ENCODE measurements at places on chromosomes 1 and 21.

GRCh38 chr1:159916242-159917051 is 8.9 kb downstream of the TAGLN2 start:
- no peak overlapping the region for H3K4me3 ChIP-seq
- no peaks in the 10 kb centered on the region for H3K4me1 ChIP-seq
- H3K27ac ChIP-seq = peak overlapping the region; percentile 59
- no peaks in the 10 kb centered on the region for H3K27me3 ChIP-seq
- DNase-seq = peak; percentile 72

DNA sequence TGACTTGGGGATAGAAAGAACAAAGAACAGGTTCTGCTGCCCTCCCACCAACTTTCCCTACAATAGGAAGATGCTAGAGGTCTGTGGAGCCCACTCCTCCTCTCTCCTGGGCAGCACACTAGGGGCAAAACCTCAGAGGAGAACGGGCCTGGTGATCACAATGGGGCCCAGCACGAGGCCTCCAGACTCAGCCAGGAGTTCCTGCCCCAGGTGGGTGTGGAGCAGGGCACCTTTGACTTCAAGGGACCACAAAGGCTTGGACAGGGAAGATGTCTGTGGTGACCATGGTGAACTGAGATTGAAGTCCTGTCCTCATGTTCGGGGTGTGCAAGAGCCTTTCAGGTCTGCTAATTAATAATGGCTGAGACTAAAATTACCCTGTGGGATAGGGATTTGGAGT is 88.8 kb downstream of the LAMC2 start:
- no peaks in the 10 kb centered on the region for H3K4me1 ChIP-seq
- DNase-seq = no peak
- H3K36me3 ChIP-seq = no peaks in the 10 kb centered on the region

DNA sequence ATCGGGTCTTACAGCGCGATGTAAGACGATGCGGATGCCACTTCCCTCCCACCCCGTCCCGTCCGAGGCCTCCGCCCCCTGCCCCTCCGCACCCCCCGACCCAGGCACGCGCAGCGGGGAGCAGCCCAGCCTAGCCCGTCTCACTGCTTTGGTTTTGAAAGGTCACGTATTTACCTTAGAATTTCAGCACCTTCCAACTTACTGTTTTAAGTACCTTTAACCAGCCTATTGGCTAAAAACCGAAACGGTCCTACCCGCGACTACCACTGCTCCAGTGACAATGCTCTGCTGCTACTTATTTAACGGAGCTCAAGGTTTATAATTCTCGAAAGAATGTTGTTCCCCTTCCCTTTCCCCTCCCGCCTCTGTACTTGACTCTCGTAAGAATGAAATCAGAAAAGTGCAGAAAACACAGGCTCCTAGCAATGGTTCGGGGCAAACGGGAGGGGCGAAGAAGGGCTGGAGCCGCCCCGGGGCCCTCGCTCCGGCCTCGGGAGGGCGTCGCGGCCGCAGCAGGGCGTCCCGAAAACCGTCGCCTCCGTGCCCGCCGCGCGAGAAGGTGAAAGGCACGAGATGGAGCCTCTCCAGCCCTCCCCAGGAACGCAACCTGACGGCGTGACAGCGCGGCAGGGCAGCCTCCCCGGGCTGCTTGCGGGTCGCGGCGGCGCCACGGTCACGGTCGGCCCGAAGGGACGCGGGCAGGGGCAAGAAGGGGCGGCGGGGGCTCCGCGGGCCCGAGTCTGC is 667 bp downstream of the TMEM50B start:
- H3K4me1 ChIP-seq = no peaks in the 10 kb centered on the region
- peak; percentile 31 for DNase-seq
- peak overlapping the region; percentile 91 for H3K27ac ChIP-seq
- no peaks in the 10 kb centered on the region for H3K27me3 ChIP-seq
- H3K4me3 ChIP-seq = peak overlapping the region; percentile 94

DNA sequence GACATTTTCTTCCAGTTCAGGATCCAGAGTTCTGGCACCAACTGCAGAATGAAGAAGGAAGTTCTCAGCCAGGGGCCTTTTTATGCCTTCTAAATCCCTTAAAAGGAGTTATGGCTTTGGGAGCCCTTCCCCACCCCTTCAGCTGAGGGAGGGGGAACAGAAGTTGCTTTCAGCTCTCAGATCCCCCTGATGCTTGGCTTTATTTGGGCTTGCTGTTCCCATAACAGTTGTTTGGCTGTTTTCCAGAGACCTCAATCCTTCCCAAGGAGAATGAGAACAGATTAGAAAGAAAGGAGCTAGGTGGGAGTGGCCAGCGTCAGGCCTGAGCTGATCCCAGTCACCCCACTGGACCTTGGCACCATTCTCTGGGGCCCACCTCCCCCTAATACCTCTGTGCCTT is at the start of gene RPE65:
Gene RPE65 (minus strand): TSS at position 54 of the 400 bp plus-strand sequence. CDS start 49 bp downstream, at position 5.
- H3K36me3 ChIP-seq = no peaks in the 10 kb centered on the region
- no peaks in the 10 kb centered on the region for H3K27me3 ChIP-seq
- H3K27ac ChIP-seq = no peak within 1 kb of the TSS
- H3K4me1 ChIP-seq = no peaks in the 10 kb centered on the region
- no peak for DNase-seq
- H3K4me3 ChIP-seq = no peak within 1 kb of the TSS

DNA sequence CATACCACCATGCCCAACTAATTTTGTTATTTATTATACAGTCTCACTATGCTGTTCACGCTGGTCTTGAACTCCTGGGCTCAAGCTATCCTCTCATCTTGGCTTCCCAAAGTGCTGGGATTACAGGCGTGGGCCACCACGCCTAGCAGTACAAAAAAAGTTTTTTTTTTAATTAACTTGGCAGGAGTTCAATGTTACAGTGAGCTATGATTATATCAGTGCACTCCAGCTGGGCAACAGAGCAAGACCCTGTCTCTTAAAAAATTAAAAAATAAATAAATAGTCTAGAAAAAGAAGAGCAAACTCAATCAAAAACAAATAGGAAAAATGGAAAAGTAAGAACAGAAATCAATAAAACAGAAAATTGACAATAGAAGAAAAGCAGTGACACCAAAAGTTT is 25.7 kb downstream of the TMEM69 start:
- no peaks in the 10 kb centered on the region for H3K27me3 ChIP-seq
- DNase-seq = no peak
- H3K36me3 ChIP-seq = no peaks in the 10 kb centered on the region
- no peaks in the 10 kb centered on the region for H3K4me1 ChIP-seq
- H3K4me3 ChIP-seq = no peak overlapping the region
- no peak overlapping the region for H3K27ac ChIP-seq

GRCh38 chr1:160309571-160309970 is 24.6 kb upstream of the PEX19 start:
- no peak overlapping the region for H3K27ac ChIP-seq
- no peak overlapping the region for H3K4me3 ChIP-seq
- no peaks in the 10 kb centered on the region for H3K4me1 ChIP-seq

- no peaks in the 10 kb centered on the region for H3K36me3 ChIP-seq
- no peaks in the 10 kb centered on the region for H3K4me1 ChIP-seq
- DNase-seq = no peak
- H3K27ac ChIP-seq = no peak overlapping the region
- H3K4me3 ChIP-seq = no peak overlapping the region
Measured at GRCh38 chr1:108512239-108513043, 47.5 kb upstream of the EEIG2 start.

DNA sequence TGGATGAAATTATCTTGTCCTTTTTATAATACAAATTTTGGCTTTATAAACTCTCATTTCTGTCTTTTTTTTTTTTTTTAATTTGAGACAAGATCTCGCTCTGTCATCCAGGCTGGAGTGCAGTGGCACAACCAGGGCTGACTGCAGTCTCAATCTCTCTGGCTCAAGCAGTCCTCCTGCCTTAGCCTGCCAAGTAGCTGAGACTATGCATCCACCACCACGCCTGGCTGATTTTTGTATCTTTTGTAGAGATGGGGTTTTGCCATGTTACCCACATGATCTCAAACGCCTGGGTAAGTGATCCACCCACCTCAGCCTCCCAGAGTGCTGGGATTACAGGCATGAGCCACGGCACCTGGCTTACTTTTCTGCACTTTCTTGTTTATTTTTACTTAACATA is 7.5 kb downstream of the TOR1AIP1 start:
- no peaks in the 10 kb centered on the region for H3K36me3 ChIP-seq
- no peaks in the 10 kb centered on the region for H3K4me1 ChIP-seq
- H3K27ac ChIP-seq = no peak overlapping the region
- no peaks in the 10 kb centered on the region for H3K27me3 ChIP-seq

- no peaks in the 10 kb centered on the region for H3K36me3 ChIP-seq
- no peaks in the 10 kb centered on the region for H3K4me1 ChIP-seq
- H3K27ac ChIP-seq = no peak overlapping the region
Measured at GRCh38 chr1:248894837-248895236, 11.2 kb upstream of the PGBD2 start.

GRCh38 chr1:46153732-46154131 is 21.2 kb upstream of the TSPAN1 start:
- no peaks in the 10 kb centered on the region for H3K4me1 ChIP-seq
- no peak overlapping the region for H3K4me3 ChIP-seq
- H3K27me3 ChIP-seq = no peaks in the 10 kb centered on the region
- H3K27ac ChIP-seq = no peak overlapping the region
- DNase-seq = no peak
